ENCODE measurements at places on chromosomes 2 and 18.

GRCh38 chr18:79227621-79228020, 158.4 kb downstream of the ATP9B start:
- no peak for DNase-seq

GRCh38 chr2:64534363-64534762, 10.2 kb downstream of the AFTPH start:
- no peak for DNase-seq

DNA sequence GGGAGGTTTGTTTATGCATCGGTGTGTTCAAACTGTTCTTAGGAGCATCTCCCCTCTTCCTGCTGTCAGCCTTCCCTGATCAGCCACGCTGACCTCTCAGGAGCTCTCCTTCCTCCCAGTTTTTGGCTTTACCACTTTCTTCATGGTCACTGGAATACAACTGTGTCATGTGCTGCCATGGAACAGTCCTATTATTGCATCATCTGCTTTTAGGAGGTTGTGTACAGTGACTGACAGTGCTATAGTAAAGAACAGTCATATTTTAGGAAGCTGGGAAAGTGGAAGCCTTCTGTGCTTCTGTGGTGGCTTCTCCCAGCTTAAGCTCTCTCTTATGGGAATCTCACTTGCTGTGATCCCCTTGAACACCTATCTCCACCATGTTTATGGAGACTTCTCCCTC, 165.5 kb downstream of the TPGS2 start:
- no peak for DNase-seq

GRCh38 chr2:222862106-222862908, 1.5 kb downstream of the ACSL3 start:
- no peak for DNase-seq

DNA sequence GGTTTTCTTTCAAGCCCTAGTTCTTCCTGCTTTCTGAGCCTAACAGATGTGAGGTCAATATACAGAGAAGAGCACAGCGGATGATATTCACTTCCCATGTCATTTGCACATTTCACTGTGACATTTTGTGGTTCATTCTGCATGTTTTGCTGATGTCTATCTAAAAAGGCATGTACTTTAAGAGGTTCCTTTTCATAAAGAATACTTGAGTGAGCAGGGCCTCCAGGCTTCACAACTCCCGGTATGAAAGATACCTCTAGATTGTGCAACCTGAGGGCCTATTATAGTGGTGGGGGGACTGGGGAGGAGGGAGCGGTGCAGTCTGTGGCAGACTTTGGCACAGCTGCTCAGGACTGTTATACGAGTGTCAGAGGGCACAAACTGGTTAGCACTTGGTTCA, 54.6 kb downstream of the CPO start:
- no peak for DNase-seq

DNA sequence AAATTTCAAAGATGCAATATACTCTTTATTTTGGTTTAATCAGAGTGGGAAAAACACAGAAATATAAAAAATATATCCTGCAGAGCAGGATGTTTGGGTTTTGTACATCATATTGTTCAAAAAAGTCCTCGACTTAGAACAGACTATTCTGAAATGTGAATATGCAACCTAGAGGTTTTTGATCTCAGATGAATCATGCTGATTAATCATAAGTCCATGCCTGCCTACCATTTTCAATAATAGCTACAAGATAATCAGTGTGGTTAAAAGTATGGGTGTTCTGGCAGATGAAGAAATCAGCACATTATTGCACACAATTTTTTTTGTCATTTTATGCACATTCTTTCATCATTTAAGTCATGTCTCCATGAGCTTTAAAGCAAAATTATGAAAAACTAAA, 1261.0 kb upstream of the NXPH2 start:
- no peak for DNase-seq
